ENCODE measurements at places on chromosomes 7 and 10. TPM values are rescaled to one million over a fixed set of nuclear protein-coding genes. Genes with fewer than 3 reads are reported as not detected.

LRRD1 gene
- total RNA-seq: not detected

OPALIN gene
- total RNA-seq: not detected

MOGAT3 gene
- total RNA-seq: not detected

DNA sequence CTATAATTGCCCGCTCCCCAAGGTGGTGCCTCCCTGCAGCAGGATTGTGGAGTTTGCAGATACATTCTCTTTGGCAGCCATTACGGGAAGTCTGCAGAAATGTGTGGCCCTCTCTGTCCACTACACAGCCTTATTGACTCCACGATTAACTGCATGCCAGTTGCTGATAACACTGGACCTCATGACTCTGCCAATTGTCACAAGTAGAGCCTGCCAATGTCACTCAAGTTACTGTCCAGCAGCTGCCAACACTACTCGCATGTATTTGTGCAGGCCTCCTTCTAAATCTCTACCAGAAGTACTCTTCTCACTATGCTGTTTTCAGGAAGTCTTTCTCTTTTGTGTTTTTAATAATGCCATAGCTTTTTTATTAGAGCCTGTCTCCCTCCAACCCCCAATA lies 128.8 kb downstream of the PPP1R3A start:
- DNase-seq: no peak

DNA sequence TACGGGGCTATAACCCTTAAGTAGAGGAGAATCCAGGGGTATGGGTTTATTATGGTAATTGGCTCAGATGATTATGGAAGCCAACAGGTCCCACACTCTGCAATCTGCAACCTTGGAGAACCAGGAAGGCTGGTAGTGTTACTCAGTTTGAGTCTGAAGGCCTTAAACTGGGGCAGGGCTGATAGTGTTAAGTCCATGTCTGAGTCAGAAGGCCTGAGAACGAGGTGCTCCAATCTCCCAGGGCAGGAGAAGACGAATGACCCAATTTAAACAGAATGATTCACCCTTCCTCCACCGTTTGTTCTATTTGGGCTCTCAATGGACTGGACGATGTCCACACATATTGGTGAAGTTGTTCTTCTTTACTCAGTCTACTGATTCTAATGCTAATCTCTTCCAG lies 244.5 kb upstream of the PTER start:
- no peak for DNase-seq

Measured in pulmonary artery endothelial cell (primary cell).